Stimulated activated CD8-positive, alpha-beta memory T cell treated with anti-CD3 and anti-CD28 coated beads, Interleukin-4, amount 100 ng/mL, for 1 hour (primary cell): ENCODE measurements at places on chromosomes 7 and 10.

- no peak for DNase-seq
Measured at GRCh38 chr7:51121036-51121790, 195.4 kb downstream of the COBL start.

- DNase-seq: no peak
Measured at GRCh38 chr7:117808910-117809705, 64.1 kb downstream of the CTTNBP2 start.

- no peak for DNase-seq
Measured at GRCh38 chr10:63727636-63728035, 206.4 kb downstream of the REEP3 start.

DNA sequence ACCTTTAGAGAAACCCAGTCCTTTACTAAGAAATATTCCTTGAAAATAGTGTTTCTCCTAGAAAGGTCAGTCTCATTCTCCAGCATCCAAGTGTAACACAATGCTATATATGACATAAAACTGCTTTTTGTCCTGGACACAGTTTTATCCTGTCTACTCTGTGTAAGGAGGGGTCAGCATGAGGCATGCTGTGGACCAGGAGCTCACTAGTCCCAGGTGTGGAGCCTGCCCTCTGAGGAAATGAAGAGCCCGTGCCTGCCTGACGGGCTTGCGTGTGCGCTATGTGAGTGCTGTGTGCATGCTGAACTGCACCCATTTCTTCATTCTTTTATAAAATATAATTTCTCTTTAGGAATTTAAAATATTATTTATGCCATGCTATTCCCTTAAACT lies 182.8 kb upstream of the CDCA7L start:
- no peak for DNase-seq

DNA sequence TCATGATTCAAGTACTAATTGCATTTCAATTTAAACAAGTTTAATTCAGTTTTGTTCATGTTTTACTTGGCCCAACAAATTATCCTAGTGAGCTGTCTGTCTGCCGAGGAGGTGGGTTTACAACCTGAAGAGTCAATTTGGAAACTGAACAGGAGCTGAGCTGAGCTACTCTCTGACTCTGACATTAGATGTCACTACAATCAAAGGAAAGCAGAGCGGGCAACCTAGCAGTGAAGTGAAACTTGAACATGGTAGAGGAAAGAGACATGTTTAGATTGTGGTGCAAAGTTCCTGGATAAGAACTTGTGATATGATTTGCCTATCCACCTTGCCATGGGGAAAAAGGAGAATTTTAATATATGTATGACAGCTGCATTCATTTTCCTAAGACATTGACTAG lies 9.6 kb upstream of the AGR3 start:
- no peak for DNase-seq

DNA sequence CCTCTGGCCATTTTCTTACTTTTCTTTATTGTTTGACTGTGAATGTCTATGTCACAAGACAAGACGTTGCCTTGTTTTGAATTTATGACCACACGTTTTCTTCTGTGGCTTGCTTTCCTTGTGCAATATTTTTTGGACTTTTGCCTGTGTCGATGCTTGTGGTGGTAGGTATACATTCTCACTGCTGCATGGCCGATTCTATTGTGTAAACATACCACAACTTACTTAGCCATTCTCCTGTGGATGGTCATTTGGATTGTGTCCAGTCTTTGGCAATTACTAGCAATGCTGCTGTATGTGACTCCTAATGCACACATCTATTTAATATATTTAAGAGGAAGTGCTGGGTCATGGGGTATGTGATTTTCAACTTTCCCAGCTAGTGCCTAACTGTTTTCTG lies 18.0 kb upstream of the DLG5 start:
- DNase-seq: no peak

- no peak for DNase-seq
Measured at GRCh38 chr7:139745678-139746143, 32.1 kb downstream of the HIPK2 start.

GRCh38 chr7:42159130-42159529 lies 77.9 kb downstream of the GLI3 start:
- no peak for DNase-seq

DNA sequence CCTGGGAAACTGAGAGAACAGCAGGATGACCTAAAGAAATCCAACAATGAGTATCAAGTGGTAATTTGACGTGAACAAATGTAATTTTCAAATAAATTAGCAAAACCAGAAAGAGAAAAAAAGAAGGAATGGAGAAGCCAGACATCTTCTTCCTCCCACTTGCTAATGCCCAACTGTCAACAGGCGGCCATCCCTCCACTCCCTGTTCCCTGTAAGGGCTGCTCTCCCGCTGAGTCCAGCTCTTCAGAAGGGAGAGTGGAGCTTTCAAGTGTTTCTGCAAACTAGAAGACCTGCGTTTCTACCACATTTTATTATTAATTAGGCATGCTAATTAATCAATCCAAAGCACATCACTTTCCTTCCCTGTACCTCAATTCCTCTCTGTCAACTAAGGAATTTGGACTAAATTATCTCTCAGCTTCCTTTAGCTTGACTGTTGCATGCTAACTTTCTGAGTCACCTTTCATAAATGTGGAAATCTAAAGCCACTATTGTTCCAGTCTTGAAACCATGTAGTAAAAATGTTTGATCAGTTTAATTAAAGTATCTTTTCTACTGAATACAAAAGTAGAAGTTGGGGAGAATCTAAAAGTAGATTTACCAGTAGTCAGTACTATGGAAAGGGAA lies 48.4 kb upstream of the CUL1 start:
- no peak for DNase-seq

DNA sequence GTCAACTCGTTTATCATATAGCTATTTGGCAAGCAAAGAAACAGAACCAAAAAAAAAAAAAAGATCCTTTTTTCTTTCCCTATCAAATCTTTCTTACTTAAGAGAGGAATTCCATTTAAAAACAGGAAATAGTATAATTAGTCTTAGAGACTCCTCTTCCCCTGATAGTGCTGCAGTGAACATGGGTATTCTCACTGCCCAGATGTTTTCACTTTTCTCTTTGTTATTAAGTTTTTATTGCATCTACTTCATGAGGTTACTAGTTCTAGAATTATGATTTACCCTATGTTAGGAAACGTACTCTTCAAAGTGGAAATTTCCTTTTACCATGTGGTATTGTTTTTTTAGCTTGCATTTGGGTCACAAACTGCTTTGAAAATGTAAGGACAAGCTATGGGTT lies 8.5 kb downstream of the CASP2 start:
- no peak for DNase-seq
